T-helper 17 cell (primary cell): ENCODE measurements at places on chromosomes 4 and X. TPM values are rescaled to one million over a fixed set of nuclear protein-coding genes. Genes with fewer than 3 reads are reported as not detected.

Gene PRPS2
- 16.8 TPM for total RNA-seq

Gene UCP1
- total RNA-seq: not detected

Gene C4orf50
- 2.3 TPM for total RNA-seq

Gene CLDN22
- not detected for total RNA-seq

Gene CXCL11
- total RNA-seq: not detected

Gene TRPC5OS
- total RNA-seq: not detected

Gene MAGED4B
- total RNA-seq: 5.4 TPM

Gene PROM1
- total RNA-seq: not detected
